ENCODE measurements at places on chromosomes 2 and 18.

DNA sequence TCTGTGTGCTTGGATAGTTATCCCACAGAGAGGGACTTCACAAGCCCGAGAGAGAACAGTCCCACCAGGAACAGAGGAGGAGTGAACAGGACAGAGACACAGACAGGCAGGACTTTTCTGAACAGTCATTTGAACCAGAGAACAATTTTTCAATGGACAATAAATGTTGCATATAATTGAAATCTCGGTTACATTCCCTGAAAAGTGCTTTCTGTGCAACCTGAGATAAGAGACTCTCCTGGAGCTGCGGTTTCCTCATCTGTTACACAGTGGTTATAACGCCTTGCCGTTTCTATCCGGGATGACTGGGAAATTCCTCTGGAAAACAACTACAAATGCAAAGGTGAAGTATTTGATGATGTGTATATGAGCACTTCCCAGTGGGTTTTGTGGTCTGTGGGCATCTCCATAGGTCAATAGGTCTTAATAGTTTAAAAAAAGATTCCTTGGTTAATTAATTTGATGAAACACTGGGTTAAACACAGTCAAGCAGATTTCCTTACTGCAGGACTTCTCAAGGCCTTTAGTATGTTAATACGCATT, 87.2 kb upstream of the HPCAL1 start:
- no peak for DNase-seq

DNA sequence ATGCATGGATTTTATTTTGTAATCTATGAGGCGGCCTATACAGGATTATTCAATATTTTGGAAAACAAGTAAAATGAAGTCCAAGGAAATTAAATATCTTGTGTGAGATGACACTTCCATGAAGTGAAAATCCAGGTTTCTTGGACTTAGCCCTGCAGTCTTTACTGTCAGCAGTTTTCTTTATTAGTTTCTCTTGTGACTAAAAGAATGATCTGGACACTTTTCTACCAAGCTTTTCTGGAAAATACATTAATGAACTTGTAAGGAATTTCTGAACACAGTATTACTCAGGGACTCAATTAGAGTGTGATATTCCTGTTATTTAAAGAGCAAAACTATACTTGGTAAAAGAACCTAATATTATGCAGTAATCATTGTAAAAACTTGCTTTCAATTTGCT, 610.4 kb upstream of the SLC8A1 start:
- DNase-seq: no peak

DNA sequence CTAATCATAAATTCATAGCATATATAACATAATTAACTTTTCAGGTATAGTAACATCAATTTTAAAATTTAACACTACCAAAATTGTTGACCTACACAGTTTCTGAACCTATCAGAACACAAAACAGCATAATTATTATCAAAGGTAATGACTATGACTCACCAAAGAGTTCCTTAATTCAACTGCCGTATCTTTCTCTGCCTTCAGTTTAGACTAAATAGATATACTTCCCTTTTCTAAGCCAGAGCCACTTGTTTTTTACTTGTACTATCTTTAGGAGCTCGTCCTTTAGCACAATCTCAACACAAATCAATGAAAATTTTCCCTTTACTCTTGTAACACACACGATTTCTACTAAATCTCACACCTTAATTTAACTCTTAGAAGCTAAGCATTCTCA, 54.4 kb downstream of the CCDC88A start:
- no peak for DNase-seq

GRCh38 chr2:228657807-228658402, 476.4 kb upstream of the SPHKAP start:
- peak; percentile 14 for DNase-seq

GRCh38 chr18:80172056-80172455, 63.0 kb downstream of the ADNP2 start:
- DNase-seq: no peak

DNA sequence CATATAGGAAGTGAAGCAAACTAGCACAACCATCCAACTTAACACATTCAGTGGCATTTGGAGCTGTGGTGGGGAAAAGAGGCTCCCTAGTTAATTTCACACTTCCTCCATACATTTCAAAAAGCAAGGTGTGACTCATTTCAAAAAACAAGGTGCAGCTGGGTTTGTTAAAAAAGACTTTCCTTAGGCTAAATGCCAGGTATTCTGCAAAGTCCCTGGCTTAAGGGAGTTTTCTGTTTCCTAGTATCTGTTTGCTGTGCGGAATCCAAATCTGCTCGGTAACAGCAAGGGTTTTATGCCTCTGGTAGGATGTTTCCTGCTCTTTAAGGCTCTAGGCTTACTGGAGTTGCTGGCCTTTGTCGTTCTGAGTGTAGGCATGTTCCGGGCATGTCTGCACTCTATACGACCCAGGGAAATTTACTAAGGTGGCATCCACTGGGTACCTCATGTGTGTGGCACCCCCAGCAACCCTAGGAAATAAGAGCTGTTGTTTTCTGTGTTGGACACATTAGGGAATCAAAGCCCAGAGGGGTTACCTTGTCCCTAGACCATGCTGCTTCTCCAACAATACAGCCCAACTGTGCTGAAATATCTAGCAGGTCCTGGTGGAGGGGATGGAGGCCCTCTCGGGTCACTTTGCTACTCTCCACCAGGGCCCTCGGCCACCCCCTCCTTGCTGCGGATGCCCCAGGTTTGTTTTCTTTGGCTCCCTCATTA, 634 bp upstream of the MSGN1 start:
- no peak for DNase-seq

DNA sequence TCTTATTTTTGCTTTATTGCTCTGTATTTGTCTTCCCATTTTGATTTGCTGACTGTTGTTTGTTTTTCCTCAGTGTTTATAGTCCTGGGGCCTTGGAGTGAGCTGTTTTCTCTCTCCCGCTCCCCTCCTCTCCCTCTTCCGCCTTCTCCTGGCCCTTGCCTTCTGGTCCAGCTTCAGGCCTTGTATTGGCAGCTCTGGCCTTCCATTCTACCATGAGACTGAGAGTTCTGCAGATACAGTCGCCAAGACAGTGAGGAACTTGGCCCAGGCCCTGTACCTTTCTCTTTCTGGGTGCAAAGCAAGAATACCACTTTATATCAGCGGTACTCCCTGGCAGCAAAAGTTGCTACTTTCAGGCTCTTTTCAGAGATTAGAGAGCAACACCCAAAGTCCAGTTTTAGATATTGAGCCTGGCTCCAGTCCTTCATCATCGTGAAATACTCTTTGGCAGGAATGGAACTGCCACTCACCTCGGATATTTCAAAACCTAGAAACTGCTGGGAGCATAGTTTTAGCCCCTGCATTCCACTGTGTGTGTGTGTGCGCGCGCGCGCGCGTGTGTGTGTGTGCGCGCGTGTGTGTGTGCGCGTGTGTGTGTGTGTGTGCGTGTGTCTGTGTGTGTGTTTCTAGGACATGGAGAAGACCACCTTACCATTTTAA, 17.1 kb upstream of the L3MBTL4 start:
- no peak for DNase-seq

- no peak for DNase-seq
Observed at GRCh38 chr2:138023976-138024375, 59.7 kb downstream of the HNMT start.

DNA sequence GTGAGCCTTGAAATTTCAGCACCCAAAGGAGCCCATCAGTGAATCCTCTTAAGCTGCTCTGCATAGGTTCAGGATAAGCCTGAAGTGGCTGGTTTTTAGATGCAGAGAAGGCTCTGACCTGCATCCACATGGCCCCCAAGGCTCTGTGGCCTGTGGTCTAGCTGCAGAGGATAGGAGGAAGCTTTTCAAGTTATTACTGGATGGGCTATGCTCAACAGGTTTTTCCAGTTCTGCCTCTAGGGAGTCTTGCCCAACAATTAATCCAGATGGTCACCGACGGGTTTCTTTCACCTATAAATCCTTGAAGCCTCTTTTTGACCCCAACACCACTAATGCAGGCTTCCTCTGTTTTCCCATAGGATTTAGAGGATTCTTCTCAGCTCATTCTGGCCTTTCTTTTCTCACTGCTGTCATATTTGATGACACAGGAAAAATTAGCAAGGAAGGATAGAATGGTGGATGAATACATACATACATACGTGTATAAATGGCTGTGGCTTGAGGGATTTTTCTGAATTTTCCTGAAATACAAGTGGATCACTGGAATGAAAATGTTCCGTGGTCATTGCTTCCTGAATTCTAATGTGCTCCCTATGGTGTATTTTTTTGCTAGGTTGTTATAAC, 52.2 kb upstream of the BCL2L11 start:
- no peak for DNase-seq

DNA sequence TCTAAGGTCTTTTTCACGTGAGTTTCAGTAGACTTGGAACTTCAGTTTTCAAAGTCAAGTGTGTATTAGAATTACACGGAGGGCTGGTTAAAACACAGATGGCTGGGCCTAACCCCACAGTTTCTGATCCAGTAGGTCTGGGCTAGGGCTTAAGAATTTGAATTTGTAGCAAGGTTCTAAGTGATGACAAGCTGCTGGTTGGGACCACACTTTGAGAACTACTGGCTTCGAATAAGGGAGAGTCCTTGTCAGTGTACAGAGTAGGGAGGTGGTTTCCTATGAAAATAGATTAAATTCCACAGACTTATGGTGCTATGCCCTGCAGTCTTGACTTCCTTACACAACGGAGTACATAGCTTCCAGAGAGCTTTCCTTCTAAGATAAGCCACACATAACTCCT, 4.5 kb downstream of the RHOB start:
- no peak for DNase-seq

DNA sequence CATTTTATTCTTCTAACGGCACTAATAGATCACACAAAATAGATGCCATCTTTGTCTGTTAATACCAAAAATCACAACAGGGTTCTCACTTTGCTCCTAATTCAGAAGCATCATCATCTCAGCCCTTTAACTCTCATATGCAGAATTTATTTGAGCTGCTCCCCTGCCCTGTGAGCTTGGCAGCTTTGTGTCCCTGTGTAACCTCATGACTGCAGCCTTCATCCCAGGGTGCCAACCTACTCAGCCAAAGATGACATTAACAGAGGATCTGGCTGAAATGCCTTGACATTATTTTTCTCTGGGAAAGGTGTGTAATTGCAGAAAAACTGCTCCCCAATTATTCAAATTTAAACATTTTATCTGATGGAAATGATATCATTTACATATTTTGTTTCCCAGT, 319.4 kb downstream of the NRXN1 start:
- DNase-seq: no peak

- DNase-seq: peak; percentile 89
Observed at GRCh38 chr2:231463698-231464575, at the start of gene NCL. NCL (minus strand) TSS chr2:231464484; CDS start chr2:231464353, 131 bp downstream.

DNA sequence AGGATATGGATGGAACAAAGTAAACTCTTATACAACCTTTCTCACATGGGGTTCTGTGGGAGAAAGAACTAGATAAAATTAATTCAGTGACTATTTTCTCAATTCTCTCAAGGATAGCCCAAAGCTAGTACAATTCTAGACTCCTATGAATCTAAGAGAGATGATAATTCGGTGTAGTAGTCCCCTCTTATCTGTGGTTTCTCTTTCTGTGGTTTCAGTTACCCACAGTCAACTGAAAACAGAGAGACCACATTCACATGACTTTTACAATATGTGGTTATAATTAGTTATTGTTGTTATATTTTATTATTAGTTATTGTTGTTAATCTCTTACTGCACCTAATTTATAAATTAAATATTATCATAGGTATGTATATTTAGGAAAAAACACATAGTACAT, 53.5 kb upstream of the C2orf15 start:
- DNase-seq: no peak

DNA sequence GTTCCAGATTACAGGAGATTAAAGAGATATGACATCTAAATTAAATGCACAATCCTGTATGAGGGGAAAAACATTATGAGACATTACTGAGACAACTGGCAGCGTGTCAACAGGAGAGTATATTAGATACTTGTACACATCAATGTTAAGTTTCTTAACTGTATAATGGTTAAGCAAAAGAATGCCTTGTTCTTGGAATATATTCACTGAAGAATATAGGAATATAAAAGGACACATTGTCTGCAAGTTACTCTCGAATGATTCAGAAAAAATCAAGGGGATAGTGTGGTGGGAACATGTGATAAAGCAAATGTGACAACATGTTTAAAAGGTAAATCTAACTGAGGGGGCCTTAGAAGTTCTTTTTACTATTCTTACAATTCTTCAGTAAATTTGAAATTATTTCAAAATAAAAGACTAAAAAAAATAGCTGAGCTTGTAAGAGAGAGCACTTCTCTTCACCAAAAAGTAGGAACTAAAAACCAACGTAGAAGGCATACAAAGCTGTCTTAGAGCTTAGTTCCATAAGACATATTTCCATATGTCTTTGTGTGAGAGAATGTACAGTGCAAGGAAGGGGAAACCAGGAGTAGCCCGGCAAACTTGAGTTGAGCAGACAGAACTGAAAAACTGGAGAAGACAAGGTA, 7.5 kb downstream of the WDPCP start:
- DNase-seq: no peak

- DNase-seq: no peak
Observed at GRCh38 chr2:171128461-171128860, 32.2 kb downstream of the TLK1 start.

DNA sequence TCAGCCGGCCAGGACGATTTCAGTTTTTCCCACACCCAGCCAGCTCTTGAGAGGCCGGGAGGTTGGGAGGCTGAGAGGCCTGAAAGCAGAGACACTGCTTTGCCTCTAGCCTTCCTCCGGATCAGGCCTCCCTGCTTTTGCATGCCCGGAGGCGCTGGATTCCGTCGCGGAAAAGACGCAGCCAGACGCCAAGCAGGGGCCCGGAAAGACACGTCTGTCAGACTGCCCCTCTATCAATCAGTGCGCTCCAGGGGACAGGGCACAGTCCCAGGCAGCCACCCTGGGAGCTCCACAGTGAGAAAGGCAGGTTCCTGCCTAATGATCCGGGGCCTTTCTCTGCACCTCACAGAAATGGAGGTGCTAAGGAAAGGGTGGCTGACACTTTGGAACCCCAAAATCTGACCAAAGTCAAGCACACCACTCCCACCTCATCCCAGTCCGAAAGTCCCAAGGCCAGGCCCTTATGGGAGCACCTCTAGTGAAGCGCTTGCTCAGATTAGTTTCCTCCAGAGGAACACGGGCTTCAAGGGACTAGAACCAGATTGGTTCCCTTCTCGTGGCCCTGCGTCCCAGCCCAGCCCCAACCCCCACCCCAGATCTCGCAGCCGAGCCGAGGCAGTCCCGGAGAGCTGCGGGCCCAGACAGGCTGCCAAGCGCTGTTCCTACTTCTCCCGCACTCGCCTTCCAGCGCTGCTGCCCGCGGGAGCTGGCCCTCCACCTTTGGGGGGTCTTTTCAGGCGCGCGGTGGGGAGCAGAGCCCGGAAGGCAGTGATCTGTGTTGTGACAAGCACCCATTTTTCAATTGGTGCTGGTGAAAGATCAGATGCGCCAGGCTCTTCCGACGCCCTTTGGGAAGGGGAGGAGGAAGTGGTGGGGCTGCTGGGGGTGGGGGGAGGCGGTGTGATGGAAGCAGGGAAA, 5.0 kb downstream of the DLX1 start:
- peak; percentile 7 for DNase-seq

All from AG08396 (cell line).